ENCODE measurements at places on chromosomes 7 and 10. TPM values are rescaled to one million over a fixed set of nuclear protein-coding genes. Genes with fewer than 3 reads are reported as not detected.

HMX3 gene
- polyA plus RNA-seq = not detected

PILRA gene
- polyA plus RNA-seq = 1.5 TPM

VSIR gene
- 274 TPM for polyA plus RNA-seq

NOLC1 gene
- 80.4 TPM for polyA plus RNA-seq

GNG11 gene
- polyA plus RNA-seq = 1.5 TPM

PRKRIP1 gene
- polyA plus RNA-seq = 17.2 TPM

CALY gene
- polyA plus RNA-seq = not detected

CCDC146 gene
- 0.88 TPM for polyA plus RNA-seq

PRPS1L1 gene
- not detected for polyA plus RNA-seq

EIF5AL1 gene
- polyA plus RNA-seq = 0.38 TPM

SLC13A1 gene
- polyA plus RNA-seq = not detected

HEPACAM2 gene
- 0.11 TPM for polyA plus RNA-seq

HOGA1 gene
- not detected for polyA plus RNA-seq

FKBP6 gene
- polyA plus RNA-seq = not detected

ATRNL1 gene
- polyA plus RNA-seq = not detected

PRLHR gene
- not detected for polyA plus RNA-seq

TUBB8 gene
- polyA plus RNA-seq = not detected

MCM10 gene
- polyA plus RNA-seq = 0.58 TPM

TMEM236 gene
- polyA plus RNA-seq = not detected

RBM17 gene
- 55.5 TPM for polyA plus RNA-seq

ZNF775 gene
- 5.5 TPM for polyA plus RNA-seq

EMX2 gene
- not detected for polyA plus RNA-seq

FZD8 gene
- not detected for polyA plus RNA-seq

C7orf33 gene
- polyA plus RNA-seq = not detected

TSPAN13 gene
- polyA plus RNA-seq = 0.96 TPM

ITGB8 gene
- not detected for polyA plus RNA-seq

GLI3 gene
- not detected for polyA plus RNA-seq

FASTK gene
- 57.6 TPM for polyA plus RNA-seq

NEBL gene
- polyA plus RNA-seq = not detected

TCERG1L gene
- not detected for polyA plus RNA-seq

PNPLA8 gene
- polyA plus RNA-seq = 16.8 TPM

CEP55 gene
- not detected for polyA plus RNA-seq

CHCHD1 gene
- 42.7 TPM for polyA plus RNA-seq

AUTS2 gene
- 8.0 TPM for polyA plus RNA-seq

AFAP1L2 gene
- polyA plus RNA-seq = 2.0 TPM

WBP1L gene
- polyA plus RNA-seq = 53.1 TPM

HTR7 gene
- polyA plus RNA-seq = 0.61 TPM

TBXAS1 gene
- polyA plus RNA-seq = 68.7 TPM

ADGRA1 gene
- polyA plus RNA-seq = not detected

ZNF117 gene
- 0.81 TPM for polyA plus RNA-seq

CTNNA3 gene
- polyA plus RNA-seq = not detected

TMEM106B gene
- 21.0 TPM for polyA plus RNA-seq

RHOBTB1 gene
- polyA plus RNA-seq = 0.64 TPM

TRIM50 gene
- polyA plus RNA-seq = not detected

RARRES2 gene
- polyA plus RNA-seq = not detected

SMKR1 gene
- 19.5 TPM for polyA plus RNA-seq
